ENCODE measurements at places on chromosomes 12 and 14. TPM values are rescaled to one million over a fixed set of nuclear protein-coding genes. Genes with fewer than 3 reads are reported as not detected.

The PTGDR gene
- total RNA-seq: not detected

The DTX1 gene
- total RNA-seq: 3.5 TPM

The REP15 gene
- total RNA-seq: 2.4 TPM

The CLEC1A gene
- total RNA-seq: not detected

The OVCH1 gene
- not detected for total RNA-seq

The MGST1 gene
- 35.5 TPM for total RNA-seq

The PTGER2 gene
- 0.19 TPM for total RNA-seq

The HOMEZ gene
- 0.87 TPM for total RNA-seq
